ENCODE measurements at places on chromosomes 2 and 18.

- DNase-seq, result peak; percentile 81
Measured at GRCh38 chr2:65057391-65058052, 1.3 kb downstream of the CEP68 start.

- no peak for DNase-seq
Measured at GRCh38 chr2:58131191-58132011, 84.8 kb downstream of the VRK2 start.

- no peak for DNase-seq
Measured at GRCh38 chr2:113341191-113341869, 62.6 kb upstream of the PAX8 start.

GRCh38 chr2:143530758-143531157 lies 401.5 kb downstream of the ARHGAP15 start:
- no peak for DNase-seq

DNA sequence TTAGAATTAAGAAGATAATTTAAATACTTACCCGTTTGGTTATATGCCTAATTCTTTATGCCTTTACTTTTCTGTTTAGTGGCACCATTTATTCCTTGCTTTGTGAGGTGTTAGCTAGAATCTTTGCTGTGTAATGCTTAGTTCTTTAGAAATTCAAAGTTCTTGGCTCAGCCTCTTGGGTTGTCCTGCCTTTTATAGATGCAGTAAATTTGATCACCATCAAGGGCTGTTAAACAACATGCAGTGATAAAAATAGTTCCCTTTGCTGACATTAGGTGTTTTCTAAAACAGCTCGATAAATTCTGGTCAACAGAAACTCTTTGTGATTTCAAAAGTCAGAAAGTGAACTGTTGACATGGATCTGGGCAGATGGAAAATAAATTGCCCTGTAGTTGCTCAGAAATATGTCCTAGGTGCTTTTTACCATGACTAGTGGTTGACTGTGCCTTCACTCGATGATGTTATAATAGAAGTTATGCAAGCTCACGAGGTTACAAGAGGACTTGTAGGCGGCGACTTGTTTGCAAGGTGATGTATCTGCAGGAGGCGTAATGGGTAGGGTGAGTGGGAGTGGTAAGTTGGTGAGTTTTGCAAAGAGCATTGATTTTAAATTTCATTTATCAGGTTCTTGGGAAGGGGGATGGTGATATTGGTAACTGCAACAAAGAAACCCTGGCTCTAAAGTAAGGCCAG lies 52.1 kb downstream of the LRRTM1 start:
- DNase-seq, result no peak

DNA sequence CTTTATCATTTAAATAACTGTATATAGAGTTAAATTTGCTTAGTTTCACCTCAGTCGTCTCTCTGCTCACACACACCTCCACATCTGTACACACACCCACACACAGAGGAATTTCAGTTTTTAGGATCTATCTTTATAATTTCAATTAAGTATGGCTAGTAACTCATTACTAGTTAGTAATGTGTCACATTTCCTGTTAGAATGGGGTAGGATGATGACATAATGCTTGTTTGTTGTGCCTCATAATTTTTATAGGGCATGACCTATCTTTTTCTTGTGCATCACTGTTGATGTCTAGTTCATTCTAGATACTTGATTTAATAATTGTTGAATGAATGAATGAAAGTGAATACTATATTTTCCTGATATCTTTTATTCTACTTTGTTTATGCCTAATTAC lies 108.6 kb downstream of the AGPS start:
- no peak for DNase-seq

- DNase-seq, result no peak
Measured at GRCh38 chr2:230216489-230216888, 3.3 kb downstream of the SP110 start.

GRCh38 chr2:37767046-37767445 lies 95.6 kb upstream of the CDC42EP3 start:
- no peak for DNase-seq

All from CD4-positive, alpha-beta T cell treated with Interleukin-21 for 1 hour (primary cell).